ENCODE measurements at places on chromosomes 12 and 14. TPM values are rescaled to one million over a fixed set of nuclear protein-coding genes. Genes with fewer than 3 reads are reported as not detected.

GRCh38 chr14:99280066-99280731 is 8.2 kb upstream of the BCL11B start:
- DNase-seq: no peak

DNA sequence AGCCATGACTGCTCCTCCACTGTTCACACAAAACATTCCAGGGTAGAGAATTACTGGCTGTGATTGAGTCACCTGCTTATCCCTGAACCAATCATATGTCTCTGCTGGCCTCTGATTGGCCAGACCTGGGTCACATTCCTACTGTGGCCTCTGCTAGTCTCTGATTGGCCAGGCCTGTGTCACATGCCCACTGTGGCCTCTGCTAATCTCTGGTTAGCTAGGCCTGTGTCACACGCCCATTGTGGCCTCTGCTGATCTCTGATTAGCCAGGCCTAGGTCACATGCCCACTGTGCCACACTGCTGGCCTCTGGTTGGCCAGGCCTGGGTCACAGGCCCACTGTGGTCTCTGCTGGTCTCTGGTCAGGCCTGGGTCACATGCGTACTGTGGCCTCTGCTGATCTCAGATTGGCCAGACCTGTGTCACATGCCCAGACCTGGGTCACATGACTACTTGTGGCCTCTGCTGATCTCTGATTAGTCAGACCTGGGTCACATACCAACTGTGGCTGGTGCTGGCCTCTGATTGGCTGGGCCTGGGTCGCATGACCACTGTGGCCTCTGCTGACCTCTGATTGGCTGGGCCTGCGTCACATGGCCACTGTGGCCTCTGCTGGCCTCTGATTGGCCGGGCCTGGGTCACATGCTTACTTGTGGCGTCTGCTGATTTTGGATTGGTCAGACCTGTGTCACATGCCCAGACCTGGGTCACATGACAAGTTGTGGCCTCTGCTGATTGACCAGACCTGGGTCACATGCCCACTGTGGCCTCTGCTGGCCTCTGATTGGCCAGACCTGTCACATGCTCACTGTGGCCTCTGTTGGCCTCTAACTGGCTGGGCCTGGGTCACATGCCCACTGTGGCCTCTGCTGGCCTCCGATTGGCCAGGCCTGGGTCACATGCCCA is 251.6 kb downstream of the SLC15A4 start:
- no peak for DNase-seq

GRCh38 chr12:121190523-121191031 is 19.4 kb upstream of the P2RX4 start:
- DNase-seq: no peak

DNA sequence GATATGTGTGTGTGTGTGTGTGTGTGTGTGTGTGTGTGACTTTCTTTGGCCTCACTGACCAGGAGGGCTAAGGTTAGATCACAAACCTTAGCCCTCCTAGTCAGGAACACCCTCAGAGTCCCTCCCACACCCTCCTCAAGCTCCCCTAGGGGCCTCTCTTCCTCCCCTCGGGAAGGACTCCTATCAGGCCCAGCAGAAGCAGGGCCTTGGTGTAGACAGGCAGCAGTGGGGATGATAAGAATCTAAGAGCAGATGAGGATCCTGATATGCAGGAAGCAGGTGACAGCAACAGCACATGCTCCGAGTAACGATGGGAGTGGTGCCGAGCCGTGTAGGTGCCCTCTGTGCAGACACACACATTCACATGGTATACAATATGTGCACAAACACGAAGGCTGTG is 20.7 kb downstream of the PLEK2 start:
- DNase-seq: peak; percentile 62

DNA sequence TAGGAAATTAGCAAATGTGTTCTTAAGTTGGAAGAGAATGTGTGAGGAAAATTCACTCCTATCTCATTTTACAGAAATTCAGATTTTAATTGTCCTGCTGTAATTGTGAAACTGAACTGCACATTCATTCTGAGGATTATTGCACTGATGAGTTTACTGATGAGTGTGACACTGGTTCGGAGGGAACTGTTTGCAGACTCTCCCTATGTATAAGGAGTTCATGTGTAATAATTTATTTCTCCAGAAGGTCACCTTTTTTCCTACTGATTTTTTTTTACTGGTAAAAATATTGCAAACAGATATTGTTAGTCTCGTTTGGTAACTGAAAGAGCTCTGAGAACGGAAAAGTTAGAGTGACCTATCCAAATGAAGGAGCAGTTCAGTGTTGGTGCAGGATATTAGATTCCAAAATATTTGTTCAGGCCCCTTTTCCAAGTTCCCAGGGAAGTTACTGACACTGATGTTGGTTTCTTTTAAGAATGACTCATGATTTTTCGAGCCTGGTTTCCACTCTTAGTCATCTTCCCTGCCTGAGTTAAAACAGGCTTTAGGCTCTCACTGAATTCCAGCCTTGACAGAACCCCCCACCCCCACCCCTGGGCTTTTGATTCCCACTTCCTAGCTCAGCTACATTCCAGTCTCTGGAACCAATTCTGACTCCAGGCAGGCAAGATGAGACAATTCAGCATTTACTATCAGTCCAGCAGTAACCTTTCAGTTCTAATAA is 18.4 kb downstream of the ANO6 start:
- no peak for DNase-seq

Gene UBE2N
- total RNA-seq: 132 TPM

Gene MMP17
- total RNA-seq: 0.28 TPM

Gene KRT86
- 0.42 TPM for total RNA-seq
